ENCODE measurements at places on chromosomes 5 and 9. TPM values are rescaled to one million over a fixed set of nuclear protein-coding genes. Genes with fewer than 3 reads are reported as not detected.

Gene MLANA
- not detected for total RNA-seq

- no peak for DNase-seq
Observed at GRCh38 chr5:141634720-141635119, 1.9 kb downstream of the HDAC3 start.

- DNase-seq: no peak
Observed at GRCh38 chr9:117543089-117543488, 128.2 kb upstream of the ASTN2 start.

- DNase-seq: no peak
Observed at GRCh38 chr5:42572313-42572712, 149.1 kb downstream of the GHR start.

DNA sequence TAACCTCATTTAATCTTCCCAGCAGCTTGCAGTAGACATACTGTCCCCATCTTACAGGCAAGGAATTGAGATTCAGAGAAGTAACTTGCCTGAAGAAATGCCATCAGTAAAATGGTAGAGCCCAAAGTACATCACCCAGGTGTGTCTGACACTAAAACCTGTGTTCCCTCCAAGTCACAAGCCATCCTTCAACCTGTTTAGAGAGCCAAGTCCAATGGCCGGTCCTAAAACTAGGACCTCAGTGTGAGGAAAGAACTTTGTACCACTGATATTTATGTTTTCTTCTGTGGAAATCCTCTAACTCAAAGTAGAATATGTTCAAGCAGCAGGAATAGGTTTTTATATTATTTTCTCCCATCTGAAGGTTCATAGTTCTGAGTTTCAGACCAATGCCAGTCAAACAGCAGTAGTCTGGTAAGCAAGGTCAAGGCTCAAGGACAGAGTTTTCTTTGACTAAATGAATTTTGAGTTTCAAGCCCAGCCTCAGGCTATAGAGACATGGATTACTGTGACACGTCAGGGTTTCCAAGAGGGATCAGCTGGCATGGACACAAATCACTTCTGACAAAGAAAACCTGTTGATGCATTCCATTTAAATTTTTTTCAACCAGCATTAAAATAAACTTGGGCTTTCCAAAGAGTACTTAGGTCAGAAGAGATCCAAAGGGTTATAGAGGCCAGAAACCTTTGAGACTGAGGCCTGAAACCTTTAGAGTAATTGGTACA lies 80.9 kb upstream of the PLPP6 start:
- DNase-seq: no peak

Gene PCDHGA6
- total RNA-seq: not detected
